ENCODE measurements at places on chromosomes 1 and 21.

DNA sequence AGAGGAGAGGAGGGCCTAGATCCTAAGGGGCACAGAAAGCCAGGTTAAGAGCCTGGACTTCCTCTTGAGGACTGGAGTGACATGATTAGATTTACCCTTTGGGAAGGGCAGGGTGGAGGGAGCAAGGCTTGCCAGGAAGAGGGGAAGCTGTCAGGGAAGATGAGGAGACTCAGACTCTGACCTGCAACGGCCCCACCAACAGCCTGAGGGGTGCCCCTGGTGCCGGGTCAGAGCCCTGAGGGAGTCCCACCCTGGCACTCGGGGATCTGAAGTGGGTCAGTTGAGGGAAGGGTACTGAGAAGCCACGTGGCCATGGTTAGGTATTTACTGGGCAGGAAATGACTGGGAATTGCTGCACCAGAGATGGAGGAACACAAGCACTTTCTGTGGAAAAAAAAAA, 9.8 kb downstream of the ECE1 start:
- no peak for DNase-seq

DNA sequence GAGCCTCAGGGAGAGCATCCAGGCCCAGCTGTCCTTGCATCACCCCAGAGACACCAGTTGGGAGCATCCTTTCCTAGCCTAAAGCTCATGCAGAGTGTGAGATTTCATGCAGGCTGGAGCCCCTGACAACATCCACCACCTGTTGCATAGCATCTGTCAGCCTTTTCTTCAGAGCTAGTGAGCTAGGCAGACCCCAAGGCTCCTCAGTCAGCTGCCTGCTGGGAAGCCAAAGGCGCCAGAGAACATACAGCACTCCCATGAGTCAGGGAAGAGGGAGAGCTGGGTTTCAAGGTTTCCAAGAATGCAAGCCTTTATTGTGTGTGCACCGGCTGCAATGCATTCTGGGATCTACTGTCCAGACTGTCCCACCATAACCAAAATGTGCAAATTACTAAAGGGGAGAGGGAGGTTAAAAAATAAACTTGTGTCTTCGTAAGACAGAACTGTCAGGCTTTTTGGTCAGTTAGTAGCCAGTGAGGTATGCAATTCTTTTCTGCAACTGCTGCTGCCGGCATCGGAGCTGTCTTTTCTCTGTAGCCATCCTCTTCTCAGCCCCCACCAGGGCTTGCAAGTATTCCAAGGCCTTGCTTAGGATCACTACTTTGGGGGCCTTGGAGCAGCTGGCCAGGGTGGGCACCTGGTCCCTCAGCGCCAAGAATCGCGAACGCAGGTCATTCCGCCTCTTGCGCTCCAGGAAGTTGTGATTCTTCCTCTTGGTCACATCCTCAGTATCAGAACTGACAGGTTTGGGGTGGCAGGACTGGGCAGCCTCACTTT, 4.6 kb downstream of the MYCL start:
- DNase-seq, result no peak

DNA sequence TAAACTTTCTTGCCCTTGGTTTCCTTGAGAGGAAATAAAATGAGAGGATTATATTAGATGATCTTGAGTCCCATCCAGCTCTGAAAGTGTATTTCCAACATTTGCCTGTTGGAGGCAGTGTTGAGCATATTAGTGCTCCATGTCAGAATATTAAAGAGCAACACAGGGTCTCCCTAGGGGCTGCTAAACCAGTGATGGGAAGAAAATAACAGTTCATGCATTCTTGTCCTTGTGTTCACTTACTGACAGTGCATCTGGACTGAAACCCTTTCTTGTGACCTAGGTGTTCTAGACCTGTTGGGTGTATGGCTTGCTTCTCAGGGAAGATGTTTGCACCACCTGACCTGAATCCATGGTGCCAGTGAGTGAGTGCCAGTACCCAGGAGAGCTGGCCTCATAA, 124.7 kb upstream of the KIAA0040 start:
- DNase-seq, result no peak

GRCh38 chr1:108845991-108846390, 10.9 kb downstream of the AKNAD1 start:
- DNase-seq, result no peak

GRCh38 chr1:231983588-231984193, 357.1 kb downstream of the DISC1 start:
- no peak for DNase-seq

DNA sequence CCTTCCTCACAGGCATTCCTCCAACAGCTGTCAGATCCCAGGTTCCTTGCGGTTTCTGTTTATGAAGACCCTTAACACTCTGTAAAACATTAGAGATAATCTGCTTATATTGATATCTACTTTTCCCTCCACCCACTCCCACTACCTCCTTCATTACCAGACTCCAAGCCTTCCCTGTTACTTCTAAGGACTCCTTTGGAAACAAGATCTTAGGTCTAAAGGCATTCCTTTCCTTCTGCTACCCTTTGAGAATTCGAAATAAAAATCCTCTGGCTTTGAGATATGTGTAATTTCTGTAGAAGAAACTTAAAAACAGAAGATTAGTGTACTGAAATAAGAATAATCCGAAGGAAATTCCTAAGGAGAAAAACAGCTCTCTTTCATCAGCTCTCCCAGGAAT, 23.7 kb upstream of the LYPLAL1 start:
- DNase-seq, result no peak

DNA sequence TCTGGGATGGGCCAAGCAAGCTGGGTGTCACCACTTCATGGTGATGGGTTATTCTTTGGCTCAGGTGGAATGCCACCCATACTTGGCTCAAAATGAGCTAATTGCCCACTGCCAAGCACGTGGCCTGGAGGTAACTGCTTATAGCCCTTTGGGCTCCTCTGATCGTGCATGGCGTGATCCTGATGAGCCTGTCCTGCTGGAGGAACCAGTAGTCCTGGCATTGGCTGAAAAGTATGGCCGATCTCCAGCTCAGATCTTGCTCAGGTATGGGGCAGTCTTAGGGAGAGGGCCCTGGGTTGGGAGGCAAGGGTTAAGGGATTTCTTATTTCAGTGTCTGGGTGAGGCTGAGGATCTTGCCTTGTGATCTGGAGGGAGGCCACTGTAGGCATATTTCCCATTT, 15.4 kb upstream of the NASP start:
- no peak for DNase-seq

DNA sequence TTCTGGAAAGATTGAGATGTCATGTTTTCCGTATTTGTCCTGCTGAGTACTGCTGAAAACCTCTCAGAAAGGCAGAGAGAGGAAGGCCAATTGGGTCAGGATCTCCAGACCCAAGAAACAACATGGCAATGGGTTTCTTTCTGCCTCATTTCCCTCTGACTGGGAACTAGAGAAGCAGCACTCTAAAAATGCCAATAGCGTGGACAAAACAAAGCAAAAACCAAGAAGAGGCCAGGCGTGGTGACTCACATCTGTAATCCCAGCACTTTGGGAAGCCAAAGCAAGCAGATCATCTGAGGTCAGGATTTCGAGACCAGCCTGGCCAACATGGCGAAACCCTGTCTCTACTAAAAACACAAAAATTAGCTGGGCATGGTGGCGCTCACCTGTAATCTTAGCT, 18.3 kb downstream of the TNFRSF9 start:
- DNase-seq, result no peak

GRCh38 chr1:54973205-54973921, 7.1 kb upstream of the TMEM61 start:
- no peak for DNase-seq

- no peak for DNase-seq
These were observed 24.8 kb downstream of the LHX4 start for GRCh38 chr1:180254854-180255253.

- DNase-seq, result peak; percentile 70
These were observed 9.3 kb upstream of the MDM4 start for GRCh38 chr1:204506969-204507316.

GRCh38 chr1:18155881-18156385, 48.3 kb downstream of the IGSF21 start:
- no peak for DNase-seq

DNA sequence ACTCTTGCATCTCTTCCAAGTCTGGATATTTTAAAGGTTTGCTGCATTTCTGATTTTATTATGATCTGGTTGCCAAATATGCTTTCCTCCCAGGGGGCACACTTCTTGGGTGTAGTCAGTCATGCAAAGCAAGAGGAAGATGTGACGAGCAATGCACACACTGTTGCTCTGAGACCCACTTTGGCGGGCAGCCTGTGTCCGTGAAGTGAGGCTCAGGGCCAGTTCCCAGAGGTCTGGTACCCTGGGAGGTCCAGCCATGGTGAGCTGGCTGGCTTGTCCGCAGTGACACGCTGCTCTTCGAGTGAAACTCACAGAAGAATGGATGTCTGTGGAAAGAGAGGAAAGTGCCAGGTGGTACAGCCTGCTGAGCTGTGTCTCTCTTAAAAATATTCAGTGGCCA, 52.8 kb upstream of the EDN2 start:
- no peak for DNase-seq

GRCh38 chr1:186014370-186015037, 280.3 kb downstream of the HMCN1 start:
- no peak for DNase-seq

DNA sequence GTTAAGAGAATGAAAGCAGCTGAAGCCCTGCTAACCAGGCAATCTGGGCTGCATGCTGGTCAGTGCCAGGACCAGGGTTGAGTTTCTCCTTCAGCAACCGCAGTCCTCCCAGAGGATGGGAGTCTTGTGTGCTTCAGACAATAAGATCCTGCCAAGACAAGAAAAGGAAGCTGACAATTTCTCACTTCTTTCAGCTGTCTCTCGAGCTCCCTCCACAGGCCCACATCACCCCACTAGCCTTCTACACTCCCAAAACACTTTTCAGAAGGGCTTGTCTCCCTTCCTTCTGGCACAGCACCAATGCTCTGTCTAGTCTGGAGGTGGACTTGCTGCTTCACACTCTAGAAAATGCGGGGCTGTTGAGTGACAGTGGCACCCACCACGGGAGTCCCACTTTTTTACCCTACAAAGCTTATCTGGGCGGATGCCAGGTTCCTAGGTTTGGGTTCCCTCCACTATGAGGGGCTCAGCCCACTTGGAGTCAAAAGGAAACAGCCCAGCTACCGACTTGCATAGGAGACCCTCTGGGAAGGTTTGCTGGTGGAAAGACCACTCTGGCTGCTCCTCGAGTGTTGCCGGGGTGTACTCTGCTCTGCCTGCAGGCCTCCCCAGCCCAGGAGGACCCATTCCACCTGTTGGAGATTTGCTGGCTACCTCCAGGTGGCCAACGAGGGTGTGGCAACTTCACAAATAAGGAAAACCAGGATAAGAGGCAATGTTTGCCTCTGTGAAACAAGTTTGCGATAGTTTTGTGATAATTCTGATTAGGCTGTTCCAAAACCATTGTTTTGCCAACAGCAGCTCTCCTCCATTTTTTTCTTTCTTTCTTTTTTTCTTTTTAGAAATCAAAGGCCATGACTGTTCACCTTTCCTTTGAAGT, 68.9 kb downstream of the TENT5C start:
- peak; percentile 21 for DNase-seq

DNA sequence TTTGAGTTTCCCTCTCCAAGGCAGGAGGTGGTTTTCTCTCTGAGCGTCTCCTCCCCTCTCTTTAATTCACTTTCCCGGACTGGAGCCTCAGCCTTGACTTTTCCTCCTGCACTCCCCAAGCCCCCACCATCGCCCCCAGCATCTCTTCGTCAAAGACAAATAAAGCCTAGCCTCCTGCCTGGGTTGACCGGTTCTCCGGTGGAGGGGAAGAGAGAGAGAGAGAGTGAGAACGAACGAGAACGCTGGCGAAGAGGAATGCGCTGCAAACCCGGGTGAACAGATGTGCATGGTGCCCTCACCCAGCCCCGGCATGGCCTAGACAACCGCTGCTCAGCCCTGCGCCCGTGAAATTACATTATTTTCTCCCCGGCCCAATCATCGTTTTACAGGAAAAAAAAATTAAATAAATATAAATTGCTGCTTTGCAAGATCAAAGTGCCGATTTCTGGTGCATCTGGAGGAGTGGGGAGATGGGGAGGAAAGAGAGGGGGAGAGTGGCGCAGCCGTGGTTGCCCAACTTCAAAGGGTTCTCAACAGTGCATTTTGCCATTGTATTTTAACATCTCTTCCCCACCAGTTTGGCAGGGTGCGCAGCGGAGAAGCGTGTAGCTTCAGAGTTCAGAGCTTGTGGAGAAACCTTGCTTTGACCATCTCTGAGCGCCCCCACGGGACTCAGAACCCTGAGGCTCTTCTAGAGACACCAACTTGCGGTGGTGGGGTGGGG, 11.4 kb upstream of the TBX15 start:
- DNase-seq, result no peak

GRCh38 chr1:100532645-100533044, 5.3 kb upstream of the GPR88 start:
- no peak for DNase-seq

DNA sequence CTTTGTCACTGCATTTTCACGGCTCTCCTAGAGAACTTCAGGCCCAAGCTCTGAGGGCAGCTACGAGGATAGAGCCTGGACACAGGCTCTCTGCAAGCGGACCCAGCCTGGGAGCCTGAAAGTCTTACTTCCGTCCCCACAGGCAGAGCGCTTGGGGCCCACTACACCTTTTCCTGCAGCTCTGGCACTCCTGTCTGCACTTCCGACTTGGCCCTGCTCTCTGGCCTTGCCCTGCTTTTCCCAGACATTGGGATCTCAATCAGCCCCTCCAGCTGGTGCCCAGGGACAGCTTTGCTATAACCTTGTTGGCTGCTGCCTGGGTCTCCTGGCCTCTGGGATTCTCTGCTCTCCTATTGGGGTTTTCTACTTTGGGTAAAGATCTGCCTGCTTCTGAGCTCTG, 27.6 kb downstream of the WNT4 start:
- no peak for DNase-seq

DNA sequence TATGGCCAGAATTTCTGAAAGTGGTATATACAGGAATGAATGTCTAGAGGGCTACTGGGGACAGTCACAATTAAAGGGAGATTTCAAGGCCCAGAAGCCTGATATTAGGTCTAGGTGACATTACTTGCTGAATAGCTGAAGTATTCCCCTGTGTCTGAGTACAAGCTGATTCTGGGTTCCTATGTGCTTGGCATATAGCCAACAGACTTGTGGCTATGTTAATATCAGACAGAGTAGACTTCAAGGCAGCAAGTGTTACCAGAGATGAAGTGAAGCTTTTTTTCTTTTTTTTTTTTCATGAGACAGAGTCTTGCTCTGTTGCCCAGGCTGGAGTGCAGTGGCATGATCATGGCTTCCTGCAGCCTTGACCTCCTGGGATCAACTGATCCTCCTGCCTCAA, 8.3 kb downstream of the TTC4 start:
- no peak for DNase-seq

GRCh38 chr1:94949681-94950661, 23.1 kb upstream of the CNN3 start:
- no peak for DNase-seq

- no peak for DNase-seq
These were observed 127.5 kb downstream of the LBR start for GRCh38 chr1:225300381-225300780.

GRCh38 chr1:67285780-67286488, 21.7 kb upstream of the IL12RB2 start:
- DNase-seq, result no peak

- no peak for DNase-seq
These were observed 267.0 kb downstream of the DNM3 start for GRCh38 chr1:172108161-172108893.

All from stimulated activated CD4-positive, alpha-beta T cell treated with anti-CD3 and anti-CD28 coated beads, TNF-alpha, amount 100 ng/mL, for 1 hour (primary cell).